Left lobe of liver (tissue), 2 donors: ENCODE measurements at places on chromosomes 2 and 18.

- DNase-seq, result no peak
Observed at GRCh38 chr2:14140009-14140550, 492.4 kb upstream of the LRATD1 start.

DNA sequence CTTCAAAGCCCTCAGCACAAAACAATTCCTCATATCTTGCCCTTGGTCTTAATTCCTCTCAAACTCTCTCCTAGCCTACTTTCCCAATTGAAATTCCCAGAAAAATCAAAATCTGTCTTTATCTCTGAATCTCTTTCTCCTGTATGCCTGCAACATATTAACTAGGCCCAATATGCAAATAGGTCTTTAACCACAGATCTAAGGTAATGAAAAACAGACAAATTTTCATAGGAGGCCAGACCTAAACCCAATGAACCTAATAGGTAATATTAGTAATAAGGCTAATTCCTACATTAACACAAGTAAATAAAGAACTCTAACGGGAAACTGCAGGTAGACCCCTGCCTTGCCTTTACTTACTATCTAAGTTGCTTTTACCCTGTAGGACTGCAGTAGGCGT is 41.4 kb downstream of the WDR33 start:
- no peak for DNase-seq

DNA sequence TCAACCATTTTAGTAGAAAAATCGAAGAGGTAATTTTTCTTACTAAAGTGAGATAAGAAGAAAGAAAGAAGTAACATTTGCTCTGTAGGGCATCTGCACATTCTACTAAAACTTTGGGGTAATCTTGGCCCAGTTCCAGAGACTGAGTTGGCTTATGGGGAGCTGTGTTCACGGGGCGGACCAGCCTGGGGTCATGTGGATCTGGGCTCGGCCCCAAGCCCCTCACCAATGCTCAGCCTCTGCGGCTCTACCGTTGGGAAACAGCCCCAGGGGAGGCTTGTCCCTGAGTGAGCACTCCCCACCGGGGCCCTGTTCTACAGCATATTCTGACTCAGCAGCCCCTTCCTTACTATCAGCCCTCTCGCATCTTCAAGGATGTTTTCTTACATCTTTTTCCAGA is 132.3 kb downstream of the RTP5 start:
- peak; percentile 19 for DNase-seq

GRCh38 chr2:26852405-26853306 is 4.7 kb downstream of the DPYSL5 start:
- DNase-seq, result no peak

- DNase-seq, result no peak
Observed at GRCh38 chr18:34929336-34929780, 111.9 kb upstream of the MAPRE2 start.
